HepG2 (cell line): ENCODE measurements at places on chromosomes 6 and 20. TPM values are rescaled to one million over a fixed set of nuclear protein-coding genes. Genes with fewer than 3 reads are reported as not detected.

GRCh38 chr6:2562721-2563451 is 187.8 kb downstream of the MYLK4 start:
- peaks cover 29% of the 10 kb centered on the region for H3K4me1 ChIP-seq
- no peak overlapping the region for H3K4me3 ChIP-seq
- peaks cover 3% of the 10 kb centered on the region; the same call in 1 of the 2 replicates for H3K27me3 ChIP-seq
- no peak for DNase-seq
- H3K36me3 ChIP-seq, result no peaks in the 10 kb centered on the region

DNA sequence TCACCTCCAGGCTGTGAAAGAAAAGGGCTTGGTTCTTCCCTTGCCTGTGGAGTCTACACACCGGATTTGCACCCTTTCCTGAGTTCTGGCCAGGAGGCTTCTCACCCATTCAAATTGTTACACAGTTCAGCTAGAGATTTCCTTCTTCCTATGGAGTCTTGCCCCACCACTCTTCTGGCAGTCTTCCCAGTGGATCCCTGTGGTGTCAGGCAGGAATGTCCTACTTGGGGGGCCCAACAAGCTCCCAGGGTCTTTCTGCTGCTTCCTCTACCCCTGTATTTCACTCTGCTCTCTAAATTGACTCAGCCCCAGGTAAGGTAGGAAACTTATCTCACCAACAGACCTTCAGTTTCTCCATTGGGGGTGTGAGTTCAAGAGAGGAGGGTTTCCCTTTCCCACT is 14.0 kb upstream of the CST9L start:
- no peaks in the 10 kb centered on the region for H3K27me3 ChIP-seq
- DNase-seq, result no peak
- H3K36me3 ChIP-seq, result no peaks in the 10 kb centered on the region
- H3K4me1 ChIP-seq, result peaks cover 45% of the 10 kb centered on the region
- H3K27ac ChIP-seq, result no peak overlapping the region
- H3K4me3 ChIP-seq, result no peak overlapping the region

DNA sequence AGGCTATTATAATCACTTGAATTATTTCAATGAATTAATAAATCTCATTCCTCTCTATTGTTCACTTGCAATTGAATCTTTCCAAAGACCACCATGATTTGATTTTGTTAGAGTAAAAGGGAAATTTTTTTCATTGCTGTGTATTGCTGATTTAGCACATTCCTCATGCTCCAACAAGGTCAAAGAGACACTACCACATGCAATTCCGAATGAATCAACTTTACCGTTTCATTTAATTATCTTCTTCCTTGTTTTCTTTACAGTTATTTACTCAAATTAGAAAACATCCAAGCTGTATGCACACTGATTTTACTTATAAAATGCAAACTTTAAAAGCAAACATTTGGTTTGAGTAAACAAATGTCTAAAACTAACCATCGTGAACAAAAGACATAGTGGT is 967 bp downstream of the KIAA0408 start:
- no peak for DNase-seq
- H3K27ac ChIP-seq, result no peak overlapping the region
- H3K36me3 ChIP-seq, result no peaks in the 10 kb centered on the region
- peaks cover 7% of the 10 kb centered on the region for H3K4me1 ChIP-seq

GRCh38 chr6:4781426-4781825 is 5.2 kb downstream of the CDYL start:
- H3K4me1 ChIP-seq, result peaks cover 45% of the 10 kb centered on the region
- no peaks in the 10 kb centered on the region; the same call in 2 of the 3 replicates for H3K27me3 ChIP-seq
- H3K36me3 ChIP-seq, result no peaks in the 10 kb centered on the region
- no peak overlapping the region for H3K27ac ChIP-seq

- DNase-seq, result no peak
- no peak overlapping the region for H3K4me3 ChIP-seq
- H3K4me1 ChIP-seq, result peaks cover 15% of the 10 kb centered on the region
- H3K27me3 ChIP-seq, result peaks cover 10% of the 10 kb centered on the region; the same call in 1 of the 2 replicates
These were observed 34.4 kb upstream of the CDH22 start for GRCh38 chr20:46342451-46343347.

DNA sequence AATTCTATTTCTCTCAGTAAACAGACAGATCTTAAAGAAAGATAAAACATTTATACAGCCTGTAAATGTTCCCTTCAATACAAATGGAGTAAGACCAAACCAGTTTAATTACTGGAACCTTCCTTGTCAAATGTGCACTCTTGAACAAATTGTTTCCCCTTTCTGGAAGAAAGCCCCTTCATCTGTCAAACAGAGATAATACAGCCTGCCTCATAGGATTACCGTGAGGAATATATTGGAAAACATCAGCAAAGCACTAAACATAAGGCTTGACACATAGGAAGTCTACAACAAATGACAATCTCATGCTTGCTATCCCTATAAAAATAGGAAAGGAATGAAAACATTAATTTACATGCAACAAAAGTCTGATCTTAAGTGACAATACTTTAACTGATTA is 173.8 kb downstream of the PTPRK start:
- no peak overlapping the region for H3K27ac ChIP-seq
- no peak overlapping the region for H3K4me3 ChIP-seq
- no peaks in the 10 kb centered on the region for H3K27me3 ChIP-seq
- H3K4me1 ChIP-seq, result peaks cover 44% of the 10 kb centered on the region
- no peak for DNase-seq

OR2H1 gene
- total RNA-seq, result not detected in 2 replicates

- H3K27ac ChIP-seq, result no peak overlapping the region
- H3K4me3 ChIP-seq, result no peak overlapping the region
- no peaks in the 10 kb centered on the region for H3K4me1 ChIP-seq
- DNase-seq, result no peak
- H3K36me3 ChIP-seq, result no peaks in the 10 kb centered on the region
- H3K27me3 ChIP-seq, result no peaks in the 10 kb centered on the region
These were observed 393.8 kb upstream of the HSF2 start for GRCh38 chr6:122005661-122006060.
